ENCODE measurements at places on chromosomes 11 and 22. TPM values are rescaled to one million over a fixed set of nuclear protein-coding genes. Genes with fewer than 3 reads are reported as not detected.
A peak's percentile ranks its signal among the peaks of the same experiment; 100 is the strongest.

Gene FXYD2
- total RNA-seq = 3.6 TPM

Gene CSNK2A3
- total RNA-seq = 3.9 TPM

Gene LIF
- 6.9 TPM for total RNA-seq

Gene GATD1
- 62.5 TPM for total RNA-seq

Gene KCNE3
- total RNA-seq = 20.9 TPM

Gene KRTAP5-11
- total RNA-seq = not detected

Gene FJX1
- total RNA-seq = 5.9 TPM

Gene IFITM10
- total RNA-seq = 7.9 TPM

DNA sequence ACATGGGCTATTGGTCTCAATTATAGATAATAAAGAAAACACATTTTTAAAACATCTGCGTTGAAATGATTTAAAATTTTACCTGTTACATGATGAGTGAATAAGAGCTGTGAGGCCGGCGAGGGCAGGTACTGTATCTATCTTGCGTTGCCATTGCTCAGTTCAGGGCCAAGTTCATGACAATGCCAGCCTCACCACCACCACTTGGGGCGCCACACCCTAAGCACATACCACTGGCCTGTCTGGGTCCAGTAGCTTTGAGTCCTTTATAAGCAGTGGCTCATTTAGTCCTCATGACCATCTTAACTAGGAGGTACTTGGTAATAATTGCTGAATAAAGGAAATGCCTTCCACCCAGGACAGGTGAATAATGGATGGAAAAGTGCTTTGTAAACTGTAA lies 14.5 kb upstream of the MB start:
- no peak overlapping the region for H3K4me3 ChIP-seq
- H3K27ac ChIP-seq = no peak overlapping the region
- peak; percentile 73 for DNase-seq
- H3K4me1 ChIP-seq = peaks cover 11% of the 10 kb centered on the region
- H3K27me3 ChIP-seq = no peaks in the 10 kb centered on the region

DNA sequence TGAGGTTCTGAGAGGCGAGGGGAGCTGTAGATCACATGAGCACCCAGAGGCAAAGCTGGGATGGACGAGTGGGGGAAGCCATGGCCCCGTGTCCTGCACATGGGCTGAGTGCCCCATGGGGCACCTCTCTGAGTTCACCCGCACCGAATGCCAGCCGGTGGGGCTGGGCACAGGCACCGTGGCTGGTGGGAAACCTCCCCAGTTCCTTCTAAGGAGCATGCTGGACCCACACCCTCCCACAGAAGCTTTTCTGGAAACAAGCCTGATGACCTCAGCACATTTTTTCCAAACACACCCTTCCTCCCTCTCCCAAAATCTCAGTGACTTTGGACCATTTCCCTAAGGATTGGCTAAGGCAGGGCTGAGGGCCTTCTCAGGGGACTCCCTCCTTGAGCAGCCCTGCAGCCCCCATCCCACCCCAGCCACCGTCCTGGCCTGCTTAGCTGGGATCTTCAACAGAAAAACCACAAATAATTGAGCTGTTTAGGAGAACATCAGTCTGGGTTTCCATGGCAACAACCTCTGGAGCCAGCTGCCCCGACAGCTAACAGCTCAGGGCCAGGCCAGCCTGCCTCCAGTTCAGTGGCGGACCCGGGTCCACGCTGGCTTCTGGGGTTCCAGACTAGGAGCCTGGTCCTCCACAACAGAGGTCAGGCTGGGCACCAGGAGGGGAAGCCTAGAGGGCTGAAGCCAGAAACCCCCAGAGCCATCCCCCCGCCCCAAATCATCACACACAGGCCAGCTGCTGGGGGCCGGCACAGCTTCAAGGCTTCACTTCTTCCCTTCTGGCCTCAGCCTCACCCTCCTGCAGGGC lies 18.1 kb upstream of the LINC01488 start:
- no peaks in the 10 kb centered on the region for H3K36me3 ChIP-seq
- H3K4me1 ChIP-seq = no peaks in the 10 kb centered on the region
- no peak overlapping the region for H3K27ac ChIP-seq
- H3K4me3 ChIP-seq = no peak overlapping the region
- no peaks in the 10 kb centered on the region for H3K27me3 ChIP-seq

- H3K4me1 ChIP-seq = no peaks in the 10 kb centered on the region
- no peaks in the 10 kb centered on the region for H3K36me3 ChIP-seq
- no peak overlapping the region for H3K27ac ChIP-seq
- DNase-seq = no peak
- no peaks in the 10 kb centered on the region for H3K27me3 ChIP-seq
- H3K4me3 ChIP-seq = no peak overlapping the region
Measured at GRCh38 chr11:30365793-30366517, 43.1 kb downstream of the ARL14EP start.

DNA sequence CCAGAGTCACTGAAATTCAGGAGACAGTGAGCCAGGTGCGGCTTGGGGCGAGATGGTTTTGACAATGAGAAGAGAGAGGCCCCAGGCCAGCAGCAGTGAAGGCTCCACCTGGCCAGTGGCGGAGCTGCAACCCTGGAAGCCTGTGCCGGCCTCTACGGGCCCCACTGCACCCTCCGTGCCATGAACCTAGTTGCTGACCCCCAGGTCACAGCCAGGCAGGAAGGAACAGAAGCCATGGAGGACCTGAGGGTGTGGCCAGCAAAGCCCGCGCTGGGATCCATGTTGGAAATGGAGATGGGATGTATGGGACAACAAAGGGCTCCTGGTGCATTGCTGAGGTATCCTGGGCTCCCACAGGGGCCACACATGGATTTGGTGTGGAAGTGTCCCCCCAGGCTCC lies 1528.5 kb downstream of the BRD1 start:
- H3K4me1 ChIP-seq = peaks cover 3% of the 10 kb centered on the region
- H3K27me3 ChIP-seq = no peaks in the 10 kb centered on the region
- no peak overlapping the region for H3K27ac ChIP-seq
- no peak overlapping the region for H3K4me3 ChIP-seq

- H3K4me1 ChIP-seq = no peaks in the 10 kb centered on the region
- H3K27me3 ChIP-seq = no peaks in the 10 kb centered on the region
- no peaks in the 10 kb centered on the region for H3K36me3 ChIP-seq
- no peak overlapping the region for H3K27ac ChIP-seq
Measured at GRCh38 chr22:47218671-47219070, 456.2 kb downstream of the TBC1D22A start.

DNA sequence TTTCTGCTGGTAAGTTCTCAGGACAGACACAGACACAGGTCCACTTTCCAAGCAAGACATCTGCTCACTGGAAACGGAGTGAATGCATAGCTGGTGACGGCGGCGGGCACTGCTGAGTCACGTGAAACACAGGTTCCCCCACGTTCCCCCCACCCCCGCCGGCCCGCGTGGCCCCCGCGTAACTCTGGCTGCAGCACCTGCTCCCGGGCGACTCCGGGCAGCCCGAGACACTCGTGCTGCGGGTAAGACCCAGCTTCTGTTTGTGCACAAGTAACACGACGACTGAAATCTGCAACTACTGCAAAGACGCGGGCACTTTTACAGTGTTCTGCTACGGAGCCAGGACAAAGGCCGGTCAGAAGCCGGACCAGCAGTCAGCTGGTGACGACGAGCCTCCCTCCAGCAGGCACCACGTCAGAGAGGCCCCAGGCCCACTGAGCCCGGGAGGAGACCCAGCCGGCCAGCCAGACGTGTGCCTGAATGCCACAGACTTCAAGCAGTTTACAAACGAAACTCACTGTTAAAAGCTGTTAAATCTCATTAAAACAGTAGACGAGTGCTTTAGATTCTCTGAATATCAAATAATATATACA lies 12.9 kb upstream of the ARFGAP3 start:
- no peak overlapping the region for H3K4me3 ChIP-seq
- H3K27ac ChIP-seq = no peak overlapping the region
- H3K36me3 ChIP-seq = peaks cover 57% of the 10 kb centered on the region
- H3K27me3 ChIP-seq = no peaks in the 10 kb centered on the region

- peaks cover 19% of the 10 kb centered on the region for H3K36me3 ChIP-seq
- no peak for DNase-seq
- no peak overlapping the region for H3K4me3 ChIP-seq
- peaks cover 11% of the 10 kb centered on the region for H3K4me1 ChIP-seq
Measured at GRCh38 chr22:19090183-19090582, 32.0 kb downstream of the DGCR2 start.

DNA sequence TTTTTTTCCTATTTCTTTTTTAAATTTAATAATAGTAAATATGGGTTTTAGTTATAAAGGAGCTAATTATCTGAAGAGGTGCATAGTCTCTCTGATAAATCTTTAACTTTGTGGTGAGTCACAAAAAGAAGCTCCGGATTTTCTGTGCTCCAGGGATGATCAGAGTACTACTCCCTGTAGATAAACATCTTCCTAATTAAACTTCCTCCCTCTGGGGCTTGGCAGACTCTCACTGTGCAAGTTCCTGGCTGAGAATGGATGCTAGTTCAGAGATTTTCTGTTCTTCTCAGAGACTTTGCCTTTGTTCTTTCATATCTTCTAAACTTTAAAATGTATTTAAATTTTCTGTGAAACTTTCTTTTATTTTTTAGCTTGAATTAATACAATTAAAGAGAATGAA lies at the start of gene OR10G7:
TSS of gene OR10G7 (minus strand) at position 72 of the 400 bp plus-strand sequence. CDS start 2,324 bp downstream, outside the sequence.
- no peaks in the 10 kb centered on the region for H3K36me3 ChIP-seq
- H3K27ac ChIP-seq = no peak within 1 kb of the TSS
- no peak within 1 kb of the TSS for H3K4me3 ChIP-seq
- no peaks in the 10 kb centered on the region for H3K4me1 ChIP-seq
- no peaks in the 10 kb centered on the region for H3K27me3 ChIP-seq

DNA sequence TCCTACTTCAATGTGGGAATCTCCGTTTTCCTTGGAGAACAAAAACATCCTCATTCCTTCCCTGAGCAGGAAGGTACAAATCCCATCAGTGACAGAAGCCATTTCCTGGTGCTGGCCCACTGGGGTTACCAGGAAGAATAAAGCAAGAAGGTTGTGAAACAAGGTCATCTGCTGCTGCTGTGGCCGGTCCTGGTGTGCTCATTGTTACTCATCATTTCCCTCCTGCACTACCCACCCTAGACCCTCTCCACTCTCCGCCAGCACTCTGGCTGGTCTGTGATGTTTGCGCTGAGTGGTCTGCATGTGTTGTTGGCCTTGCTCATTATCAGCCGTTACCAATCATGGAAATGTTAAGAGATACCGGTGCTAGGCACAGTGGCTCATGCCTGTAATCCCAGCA lies 37.0 kb downstream of the OSBP2 start:
- H3K4me3 ChIP-seq = no peak overlapping the region
- H3K27me3 ChIP-seq = no peaks in the 10 kb centered on the region
- no peak for DNase-seq

- peak overlapping the region; percentile 68 for H3K4me3 ChIP-seq
- H3K27me3 ChIP-seq = no peaks in the 10 kb centered on the region
- no peak for DNase-seq
- H3K36me3 ChIP-seq = no peaks in the 10 kb centered on the region
Measured at GRCh38 chr22:24424001-24424900, 3.1 kb upstream of the ADORA2A start.

DNA sequence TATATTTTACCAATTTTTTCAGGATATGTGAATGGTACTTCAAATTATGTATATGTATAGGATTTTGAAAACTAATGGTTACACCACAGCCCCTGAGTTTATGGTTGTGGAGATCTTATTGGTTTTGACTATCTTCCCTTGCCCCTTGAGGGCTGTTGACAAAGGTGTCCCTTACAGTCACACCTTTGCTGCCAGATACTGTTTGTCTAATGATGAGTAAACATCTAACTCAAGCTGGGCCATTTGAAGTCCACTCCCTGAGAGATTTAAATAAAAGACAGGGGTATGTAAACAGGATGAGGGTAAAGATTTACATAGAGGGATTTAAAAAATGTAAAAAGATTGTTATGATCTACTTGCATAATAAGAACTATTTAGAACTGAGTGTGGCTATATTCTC lies 38.9 kb upstream of the LUZP2 start:
- no peaks in the 10 kb centered on the region for H3K27me3 ChIP-seq
- H3K36me3 ChIP-seq = no peaks in the 10 kb centered on the region
- no peak overlapping the region for H3K4me3 ChIP-seq

GRCh38 chr11:7524462-7525235 lies 10.8 kb downstream of the PPFIBP2 start:
- H3K27ac ChIP-seq = no peak overlapping the region
- DNase-seq = no peak
- H3K4me1 ChIP-seq = peaks cover 16% of the 10 kb centered on the region
- H3K4me3 ChIP-seq = no peak overlapping the region

- H3K27me3 ChIP-seq = no peaks in the 10 kb centered on the region
- H3K4me3 ChIP-seq = no peak overlapping the region
- DNase-seq = no peak
- H3K4me1 ChIP-seq = peaks cover 2% of the 10 kb centered on the region
Measured at GRCh38 chr11:23995891-23996290, 501.0 kb upstream of the LUZP2 start.

DNA sequence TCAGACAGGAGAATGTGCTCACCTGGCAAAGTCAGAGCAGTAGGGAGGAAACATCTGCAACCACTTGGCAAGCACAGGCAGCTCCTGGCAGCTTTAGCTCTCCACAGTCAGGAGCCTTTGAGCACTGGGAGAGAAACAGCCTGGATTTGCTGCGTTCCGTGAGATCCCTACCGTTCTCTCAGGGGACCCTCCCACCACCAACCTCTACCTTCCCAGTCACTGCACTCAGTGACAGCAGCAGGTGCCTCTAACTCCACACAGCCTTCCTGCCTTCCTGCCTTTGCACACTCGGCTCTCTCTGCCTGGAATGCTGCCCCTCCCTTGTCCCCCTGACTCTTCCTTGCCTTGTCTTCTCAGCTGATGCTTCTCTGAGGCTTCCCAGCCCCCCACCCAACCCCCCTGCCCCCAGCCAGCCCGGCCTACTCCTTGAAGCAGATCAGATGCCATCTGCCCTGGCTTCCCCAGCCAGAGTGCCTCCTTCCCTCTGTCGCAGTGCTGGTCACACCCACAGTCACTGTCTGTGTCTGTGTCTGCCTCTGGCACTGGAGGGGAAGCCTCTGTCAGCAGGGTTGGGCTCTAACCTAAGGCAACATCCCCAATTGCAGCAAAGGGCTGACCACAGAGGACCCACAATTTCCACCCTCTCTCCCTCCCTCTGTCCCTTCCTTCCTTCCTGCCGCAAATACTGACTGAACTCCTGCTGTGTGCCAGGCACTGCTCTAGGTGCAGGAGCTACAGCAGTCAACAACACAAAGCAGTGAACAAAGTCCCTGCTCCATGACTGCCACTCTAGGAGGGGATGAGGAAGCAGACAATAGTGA lies 14.9 kb upstream of the TSKU start:
- H3K4me1 ChIP-seq = peaks cover 65% of the 10 kb centered on the region
- peak overlapping the region; percentile 55 for H3K27ac ChIP-seq
- H3K36me3 ChIP-seq = no peaks in the 10 kb centered on the region
- peak; percentile 80 for DNase-seq
- peak overlapping the region; percentile 28 for H3K4me3 ChIP-seq

DNA sequence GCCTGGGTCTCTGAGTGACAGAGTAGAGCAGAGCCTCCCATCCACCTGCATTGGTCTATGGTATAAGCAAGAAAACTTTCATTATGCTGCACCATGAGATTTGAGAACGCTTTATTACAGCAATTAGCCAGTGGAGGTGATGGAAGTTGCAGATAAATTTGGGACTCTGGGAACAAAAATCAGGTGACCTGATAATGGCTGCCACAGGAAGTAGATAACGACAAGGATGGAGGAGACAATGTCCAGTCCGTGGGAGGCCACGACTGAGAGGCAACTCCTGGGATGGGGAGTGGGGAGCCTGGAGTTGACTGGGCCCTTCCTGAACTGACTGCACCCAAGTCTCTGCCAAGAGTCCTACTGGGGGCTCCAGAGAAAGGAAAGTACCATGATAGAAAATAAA lies 4.7 kb downstream of the MRGPRD start:
- no peaks in the 10 kb centered on the region for H3K27me3 ChIP-seq
- no peaks in the 10 kb centered on the region for H3K36me3 ChIP-seq
- H3K4me3 ChIP-seq = no peak overlapping the region
- peak; percentile 6 for DNase-seq
- no peak overlapping the region for H3K27ac ChIP-seq
- no peaks in the 10 kb centered on the region for H3K4me1 ChIP-seq

All from upper lobe of right lung (tissue), 1 donor.